ENCODE measurements at places on chromosomes 7 and 10. TPM values are rescaled to one million over a fixed set of nuclear protein-coding genes. Genes with fewer than 3 reads are reported as not detected.
A peak's percentile ranks its signal among the peaks of the same experiment; 100 is the strongest.

GRCh38 chr7:53350241-53350640, 314.8 kb downstream of the POM121L12 start:
- no peak for DNase-seq

GRCh38 chr7:155497149-155497901, 39.4 kb downstream of the EN2 start:
- DNase-seq = no peak

- DNase-seq = no peak
These were observed 149.2 kb downstream of the PAXIP1 start for GRCh38 chr7:154853727-154854095.

DNA sequence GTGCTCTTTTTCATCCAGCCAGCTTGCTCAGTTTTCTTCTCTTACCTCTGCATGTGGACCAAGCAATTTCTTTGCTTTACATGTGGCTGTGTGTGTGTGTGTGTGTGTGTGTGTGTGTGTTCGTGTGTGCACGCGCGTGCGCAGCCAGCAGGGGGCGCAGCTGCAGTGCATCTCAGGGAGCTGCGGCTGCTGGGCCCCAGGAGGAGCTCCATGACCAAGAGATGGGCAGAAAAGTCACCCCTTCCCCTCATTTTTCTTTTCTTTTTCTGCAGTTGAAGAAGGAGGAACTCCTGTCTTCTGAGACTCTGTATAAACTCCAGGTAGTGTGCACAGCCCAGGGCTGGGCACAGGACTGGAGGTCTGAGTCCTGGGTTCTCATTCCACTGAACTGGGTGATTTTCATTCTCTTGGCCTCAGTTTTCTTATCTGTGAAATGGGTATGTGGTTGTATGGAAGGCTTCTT, 41.8 kb downstream of the BLNK start:
- DNase-seq = peak; percentile 76

- DNase-seq = no peak
These were observed 188.3 kb upstream of the STK17A start for GRCh38 chr7:43394441-43395130.

The NCF1 gene
- under 0.01 TPM for total RNA-seq

Measured in dermis microvascular lymphatic vessel endothelial cell (primary cell).